Lung microvascular endothelial cell (primary cell): ENCODE measurements at places on chromosomes 1 and 21.
A peak's percentile ranks its signal among the peaks of the same experiment; 100 is the strongest.

GRCh38 chr1:48033495-48034045 is 36.4 kb upstream of the TRABD2B start:
- no peak for DNase-seq

- peak; percentile 83 for DNase-seq
These were observed 71.7 kb upstream of the ETS2 start for GRCh38 chr21:38733972-38734546.

DNA sequence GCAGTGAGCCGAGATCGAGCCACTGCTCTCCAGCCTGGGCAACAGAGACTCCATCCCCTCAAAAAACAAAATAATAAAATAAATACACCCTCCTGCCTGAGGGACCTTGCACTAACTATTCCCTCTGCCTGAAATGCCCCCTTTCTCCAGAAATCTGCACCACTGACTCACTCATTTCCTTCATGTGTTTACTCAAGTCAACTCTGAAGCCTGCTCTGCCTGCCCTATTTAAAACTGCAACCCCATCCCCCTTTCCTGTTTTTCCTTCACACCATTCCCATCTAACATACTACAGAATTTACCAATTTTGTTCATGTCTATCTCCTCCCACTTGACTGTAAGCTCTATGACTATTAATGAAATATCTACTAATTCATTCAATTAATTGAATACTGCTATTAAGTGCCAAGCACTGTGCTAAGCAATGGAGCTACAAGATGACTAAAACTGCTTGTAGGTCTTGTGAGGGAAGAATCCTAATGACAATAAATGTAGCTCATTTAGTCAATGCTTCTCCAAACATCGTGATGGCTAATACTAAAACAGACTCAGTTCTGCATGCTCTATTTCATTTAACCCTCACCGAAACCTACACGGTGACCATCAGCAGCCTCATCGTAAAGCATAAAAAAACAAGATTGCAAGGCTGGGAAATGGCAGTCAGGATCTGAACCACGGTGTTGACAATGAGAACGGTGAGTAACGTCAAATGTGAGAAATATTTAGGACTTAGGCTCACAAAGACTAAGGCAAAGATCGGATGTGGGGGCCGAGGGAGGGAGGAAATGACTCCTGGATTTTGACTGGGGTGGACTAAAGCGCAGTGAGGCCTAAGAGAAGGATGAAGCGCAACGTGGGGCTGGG is 749 bp upstream of the TMEM39B start:
- peak; percentile 91 for DNase-seq

- DNase-seq, result no peak
These were observed 607.0 kb downstream of the NPHP4 start for GRCh38 chr1:5385096-5385799.

- DNase-seq, result peak; percentile 93
These were observed 9.5 kb downstream of the SIPA1L2 start for GRCh38 chr1:232620356-232620969.

- DNase-seq, result no peak
These were observed 38.4 kb upstream of the TRABD2B start for GRCh38 chr1:48035371-48036141.

- no peak for DNase-seq
These were observed 121.4 kb downstream of the RRAGC start for GRCh38 chr1:38738207-38738606.

GRCh38 chr1:160868141-160868540 is 5.5 kb upstream of the CD244 start:
- no peak for DNase-seq

- no peak for DNase-seq
These were observed 509.6 kb downstream of the MRPL39 start for GRCh38 chr21:25097648-25098047.

DNA sequence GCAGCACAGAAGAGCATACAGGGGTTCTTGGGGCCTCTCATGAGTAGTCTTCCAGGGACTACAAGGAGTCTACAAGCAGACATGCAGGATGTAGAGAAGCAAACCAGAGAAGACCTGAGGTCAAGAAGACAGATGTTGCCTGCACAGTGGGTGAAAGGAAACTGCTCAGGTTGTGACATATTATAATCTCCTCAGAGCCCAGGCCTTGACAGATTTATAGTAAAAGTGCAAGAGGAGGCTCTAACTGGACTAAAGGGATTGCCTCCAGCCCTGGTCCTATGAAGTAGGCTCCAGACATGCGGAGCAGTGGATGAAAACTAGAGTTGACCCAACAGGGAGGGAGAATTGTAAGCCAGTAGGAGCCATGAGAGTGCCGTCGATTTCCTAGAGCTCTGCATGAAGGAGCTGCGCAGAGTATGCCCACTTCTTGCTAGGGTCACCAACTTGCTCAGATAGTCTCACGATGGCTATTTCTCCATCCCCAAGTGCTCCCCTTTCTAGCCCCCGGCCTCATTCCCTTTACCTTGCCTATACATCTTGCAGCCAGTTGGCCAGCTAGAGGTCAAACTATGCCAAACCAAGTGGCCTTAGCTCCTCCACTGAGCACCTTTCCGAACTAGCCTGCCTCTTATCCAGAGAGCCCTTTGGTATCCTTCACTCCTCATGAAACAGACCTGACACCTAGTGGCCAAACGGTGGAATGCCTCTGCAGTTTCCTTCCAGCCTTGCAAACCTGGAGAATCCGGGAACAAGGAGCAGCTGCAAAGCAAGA is 36.2 kb upstream of the IPO9 start:
- peak; percentile 87 for DNase-seq

DNA sequence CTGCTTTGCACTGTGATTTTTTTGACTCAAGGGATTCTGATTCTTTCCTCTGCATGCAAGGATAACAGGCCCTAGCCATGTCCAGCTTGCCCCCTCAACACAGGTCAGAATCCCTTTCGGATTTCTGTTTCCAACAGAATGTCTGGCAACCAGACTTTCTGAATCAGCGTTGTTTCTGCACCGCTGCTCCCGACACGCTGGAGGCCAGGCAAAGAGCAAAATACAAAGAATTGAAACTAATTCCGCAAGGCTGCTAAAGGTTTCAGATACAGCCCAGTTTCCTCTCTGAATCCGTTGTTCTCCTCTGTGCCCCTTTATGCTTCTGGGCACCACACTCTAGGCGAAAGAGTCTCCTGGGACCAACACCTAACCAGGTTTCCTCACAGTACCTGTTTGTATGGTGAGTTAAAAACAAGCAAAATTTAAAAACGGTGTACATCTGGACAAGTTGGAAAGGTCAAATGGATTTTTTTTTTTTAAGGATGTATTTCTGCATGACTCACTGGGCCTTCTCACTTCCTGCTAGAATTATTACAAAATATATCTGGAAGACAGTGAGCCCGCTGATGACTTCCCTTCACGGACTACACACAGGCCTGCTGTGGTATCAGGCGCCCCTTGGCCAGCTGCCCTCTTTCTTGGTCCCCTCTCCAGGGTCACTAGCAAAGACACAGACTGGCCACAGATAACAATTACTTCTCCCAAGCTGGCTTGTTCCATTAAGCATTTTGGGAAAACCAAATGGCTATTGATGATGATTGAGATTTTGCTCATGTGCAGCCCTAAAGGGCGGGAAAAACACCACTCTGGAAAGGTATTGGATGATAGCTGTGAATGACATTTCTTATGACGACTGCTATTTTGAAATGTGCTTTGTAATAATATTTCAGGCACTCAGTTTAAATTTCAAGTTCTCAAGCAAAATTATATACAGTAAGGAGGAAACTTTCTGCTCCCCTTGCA is 118.3 kb downstream of the TGFB2 start:
- peak; percentile 73 for DNase-seq

DNA sequence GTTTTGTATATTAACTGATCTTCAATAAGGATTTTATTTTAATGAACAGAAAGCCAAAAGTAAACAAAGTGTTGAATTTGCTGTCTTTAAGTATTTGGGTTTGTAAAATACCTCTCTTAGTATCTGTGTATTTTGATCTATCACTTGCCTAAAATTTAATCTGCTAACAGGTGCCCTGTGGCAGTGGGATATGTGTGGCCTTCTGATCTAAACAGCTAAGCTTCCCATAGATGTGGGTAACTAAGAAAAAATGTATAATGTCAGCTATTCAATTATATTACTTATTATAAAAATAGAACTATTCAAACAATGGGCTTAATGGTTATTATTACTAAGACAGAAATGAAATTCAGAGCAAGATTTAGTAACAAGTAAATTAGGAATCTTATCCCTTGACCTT is 15.2 kb downstream of the LRRC39 start:
- DNase-seq, result no peak

DNA sequence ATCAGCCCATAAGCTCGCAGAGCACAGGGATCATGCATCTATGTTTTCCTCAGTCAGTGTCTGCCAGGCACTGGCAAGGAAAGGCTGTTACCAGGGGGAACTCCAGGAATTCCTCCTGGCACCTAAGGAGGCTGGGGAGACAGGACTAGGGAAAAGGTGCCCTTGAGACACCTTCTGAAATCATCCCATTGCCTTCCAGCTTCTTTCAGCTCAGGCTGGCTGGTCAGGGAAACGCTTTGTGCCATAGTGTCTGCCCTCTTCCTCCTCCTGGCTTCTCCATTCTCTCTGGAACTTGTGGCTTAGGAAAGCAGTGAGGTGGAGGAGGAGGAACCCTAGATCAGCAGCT is 13.8 kb downstream of the LMNA start:
- no peak for DNase-seq

GRCh38 chr1:163307479-163308171 is 14.1 kb upstream of the NUF2 start:
- peak; percentile 1 for DNase-seq

DNA sequence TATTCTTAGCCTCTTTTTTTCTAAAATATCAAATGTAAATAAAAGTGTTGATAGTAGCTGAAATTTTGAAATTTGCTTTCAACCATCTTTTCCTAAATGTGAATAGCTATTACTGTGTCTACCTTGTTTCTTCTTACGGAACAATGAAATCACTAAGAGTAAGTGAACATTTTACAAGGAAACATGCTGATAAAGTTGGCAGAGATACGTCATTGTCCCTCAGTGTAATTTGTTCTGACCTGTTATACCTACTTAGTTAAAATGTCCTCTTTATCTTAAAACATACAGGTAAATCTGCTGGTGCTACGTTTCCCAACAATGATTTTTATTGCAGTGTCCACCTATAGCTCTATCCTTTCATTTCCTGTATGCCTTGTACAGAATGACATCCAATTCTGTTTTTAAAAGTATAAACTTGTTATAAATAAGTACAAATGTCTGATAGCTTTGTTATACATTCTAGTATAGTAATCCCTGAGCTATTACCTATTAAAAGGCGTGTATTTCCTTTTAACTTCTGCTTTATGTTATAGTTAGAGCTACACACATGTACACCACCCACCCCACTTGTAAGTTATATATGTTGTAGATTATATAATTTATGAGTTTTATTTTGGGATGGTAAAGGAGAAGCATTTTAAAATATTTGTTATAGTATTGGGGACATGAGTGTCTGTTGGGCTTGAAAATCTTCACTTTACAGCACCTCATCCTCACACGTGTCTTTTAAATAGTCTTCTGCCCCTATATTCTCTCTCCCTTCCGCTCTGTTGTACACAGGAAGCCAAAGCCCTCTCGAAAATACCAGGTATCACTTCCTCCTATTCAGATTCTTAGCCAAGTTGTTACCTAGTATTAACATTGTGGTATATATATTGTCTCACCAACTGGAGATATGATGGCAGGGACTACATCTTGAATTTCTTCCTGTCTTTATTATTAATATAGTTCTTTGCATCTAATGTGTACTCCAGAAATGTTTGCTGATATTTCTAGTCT is 25.2 kb downstream of the LAMC1 start:
- DNase-seq, result no peak

GRCh38 chr1:91673613-91674012 is 173.0 kb downstream of the CDC7 start:
- no peak for DNase-seq

DNA sequence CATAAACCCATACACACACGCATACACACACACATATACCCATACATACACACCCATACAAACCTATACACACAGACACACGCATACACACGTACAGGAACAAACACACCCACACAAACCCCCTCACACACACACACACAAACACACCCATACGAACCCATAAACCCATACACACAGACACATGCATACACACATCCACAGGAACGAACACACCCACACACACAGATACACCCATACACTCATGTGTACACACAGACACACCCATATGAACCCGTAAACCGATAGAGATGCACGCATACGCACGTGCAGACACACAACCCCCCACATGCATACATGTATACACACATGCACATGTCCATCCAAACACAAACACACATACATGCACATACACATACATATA is 9.5 kb downstream of the WNT9A start:
- no peak for DNase-seq

GRCh38 chr1:212606395-212607205 is 2.0 kb upstream of the ATF3 start:
- peak; percentile 52 for DNase-seq

GRCh38 chr21:35705888-35706287 is 354.4 kb downstream of the SETD4 start:
- no peak for DNase-seq

DNA sequence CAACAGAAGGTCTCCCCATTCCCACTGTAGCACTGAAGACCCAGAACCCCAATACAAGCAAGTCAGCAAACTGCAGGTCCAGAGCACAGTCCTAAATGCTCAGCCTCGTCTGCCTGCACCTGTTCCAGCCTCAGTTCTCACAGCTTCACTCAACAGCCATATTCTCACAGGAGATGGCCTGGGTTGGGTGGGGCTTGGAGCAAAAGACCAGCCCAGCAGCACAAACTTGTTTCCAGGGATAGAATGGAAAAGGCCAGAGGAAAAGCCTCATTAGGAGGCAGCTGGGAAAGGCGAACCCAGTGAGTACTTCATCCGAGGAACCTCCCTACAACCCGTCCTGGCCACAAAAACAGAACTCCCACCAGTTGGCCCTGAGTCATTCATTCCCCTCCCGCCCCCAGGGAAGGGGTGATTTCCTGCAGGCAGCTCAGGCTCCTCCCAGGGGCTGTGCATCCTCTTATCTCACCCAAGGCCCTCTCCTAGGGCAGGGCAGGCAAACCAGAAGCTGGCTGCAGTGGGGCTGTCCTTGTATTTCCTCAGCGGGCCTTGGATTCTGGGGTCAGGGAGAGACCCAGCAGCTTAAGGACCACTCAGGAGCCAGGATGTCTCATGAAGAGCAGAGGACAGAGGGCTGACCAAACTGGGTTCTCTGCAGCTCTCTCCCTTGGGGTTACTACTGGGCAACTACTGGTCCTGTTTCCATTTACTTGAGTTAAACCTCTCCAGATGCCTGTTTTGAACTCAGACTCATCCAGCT is 7.4 kb upstream of the MPL start:
- DNase-seq, result peak; percentile 93

- DNase-seq, result peak; percentile 80
These were observed at the start of gene FOXD2 for GRCh38 chr1:47437447-47438164. FOXD2 (plus strand) TSS chr1:47438044; CDS start chr1:47438136, 92 bp downstream.

- DNase-seq, result no peak
These were observed 8.2 kb downstream of the PLA2G5 start for GRCh38 chr1:20078171-20078651.

DNA sequence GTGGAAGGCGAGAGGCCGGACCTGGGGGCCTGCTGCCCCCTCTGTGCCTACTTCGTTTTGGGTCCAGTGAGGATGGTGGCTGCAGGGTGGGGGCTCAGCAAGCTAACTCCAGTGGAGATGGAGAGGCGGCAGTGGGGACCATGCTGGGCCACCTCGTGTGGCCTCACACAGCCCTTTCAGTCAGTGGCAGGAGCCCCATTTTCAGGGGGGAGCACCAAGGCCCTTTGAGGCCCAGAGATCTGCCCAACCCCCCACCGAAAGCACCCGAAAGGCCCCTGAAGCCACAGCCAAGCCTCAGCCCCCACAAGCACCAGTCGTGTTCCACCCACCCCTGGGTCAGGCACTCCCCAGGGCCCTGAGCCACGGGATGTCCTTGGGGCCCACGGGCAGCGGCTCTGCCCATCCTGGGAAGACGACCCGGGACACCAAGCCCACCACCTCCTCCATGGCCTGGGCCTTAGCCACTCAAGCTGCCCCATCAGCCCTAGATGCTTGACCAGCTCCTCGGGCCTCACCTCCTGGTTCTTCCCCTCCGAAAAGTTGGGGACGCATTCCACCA is 345 bp downstream of the FTCD start:
- DNase-seq, result no peak
